T-helper 17 cell (primary cell): ENCODE measurements at places on chromosomes 13 and 19. TPM values are rescaled to one million over a fixed set of nuclear protein-coding genes. Genes with fewer than 3 reads are reported as not detected.

The PSG7 gene
- not detected for total RNA-seq

The S1PR2 gene
- total RNA-seq, result 18.1 TPM

The TLE6 gene
- total RNA-seq, result 0.29 TPM

The MIER2 gene
- total RNA-seq, result 13.1 TPM
